GM20000 (cell line): ENCODE measurements at places on chromosomes 2 and 18.

- no peak for DNase-seq
Measured at GRCh38 chr2:61262699-61263098, 100.7 kb downstream of the C2orf74 start.

DNA sequence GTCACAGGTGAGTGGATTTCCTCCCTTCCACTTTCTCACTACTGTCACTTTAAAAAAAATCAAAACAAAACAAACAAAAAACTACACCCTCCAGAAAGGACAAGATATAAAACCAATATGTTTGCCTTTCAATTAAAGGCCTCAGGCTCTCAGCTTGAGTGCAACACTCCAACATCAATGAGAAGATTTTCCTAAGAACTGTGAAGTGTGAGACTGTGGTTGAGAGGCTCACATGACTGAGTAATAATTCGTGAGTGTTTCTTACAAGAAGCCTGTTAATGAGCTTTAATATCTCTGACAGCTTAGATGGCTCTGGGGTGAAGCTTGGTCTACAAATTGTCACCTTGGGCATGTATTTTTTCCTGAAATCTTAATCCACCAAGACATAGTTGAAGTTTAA is 216.1 kb downstream of the ETAA1 start:
- no peak for DNase-seq

GRCh38 chr2:146633159-146633558 is 1211.7 kb upstream of the ACVR2A start:
- DNase-seq = no peak

- DNase-seq = no peak
Measured at GRCh38 chr2:136104977-136105376, 13.0 kb downstream of the CXCR4 start.

GRCh38 chr2:10012963-10013461 is 30.3 kb upstream of the KLF11 start:
- DNase-seq = no peak

- DNase-seq = no peak
Measured at GRCh38 chr18:51044928-51045585, 15.0 kb downstream of the SMAD4 start.

- no peak for DNase-seq
Measured at GRCh38 chr2:48419884-48420511, 110.0 kb upstream of the STON1 start.

GRCh38 chr2:221102896-221103688 is 469.0 kb downstream of the EPHA4 start:
- DNase-seq = no peak

DNA sequence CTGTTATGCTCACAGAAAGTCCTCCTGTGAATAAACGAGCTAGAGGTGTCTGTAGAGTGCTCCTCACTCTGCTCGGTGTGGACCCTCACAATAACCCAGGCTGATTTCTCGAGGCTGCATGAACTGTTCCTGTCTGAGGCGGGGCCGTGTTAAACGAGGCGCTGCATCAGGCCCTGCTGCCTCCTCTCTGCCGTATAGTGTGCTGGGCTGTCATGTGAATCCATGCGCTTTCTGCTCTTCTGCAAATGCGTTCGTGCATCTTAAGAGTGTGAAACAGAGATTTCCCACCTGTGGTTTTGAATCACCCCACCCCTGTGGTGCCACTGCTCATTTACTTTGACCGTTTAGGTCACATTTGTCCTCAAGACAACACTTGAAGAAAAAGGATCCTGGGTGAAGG is 26.2 kb downstream of the TRAF3IP1 start:
- no peak for DNase-seq

- DNase-seq = no peak
Measured at GRCh38 chr2:237315170-237315828, 98.7 kb downstream of the COL6A3 start.

DNA sequence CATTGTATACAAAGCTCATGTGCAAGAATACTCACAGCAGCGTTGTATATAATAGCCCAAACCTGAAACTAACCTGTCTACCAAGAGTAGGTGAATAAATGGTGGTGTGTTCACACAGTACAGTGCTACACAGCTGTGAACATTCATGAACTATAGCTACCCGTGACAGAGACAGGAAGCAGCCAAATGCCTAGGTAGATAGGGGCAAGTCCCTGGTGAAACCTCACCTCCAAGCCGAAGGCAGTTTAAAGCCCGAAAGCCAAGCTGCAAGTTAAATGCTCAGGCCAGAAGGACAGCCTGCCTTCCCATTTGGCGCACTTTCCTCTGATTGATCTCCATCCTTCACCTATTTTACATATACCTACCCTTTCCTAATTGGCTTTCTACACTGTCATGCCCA is 36.5 kb upstream of the IMPA2 start:
- no peak for DNase-seq

- no peak for DNase-seq
Measured at GRCh38 chr2:200716386-200716785, 95.3 kb upstream of the BZW1 start.

- no peak for DNase-seq
Measured at GRCh38 chr2:72108121-72108520, 39.5 kb downstream of the CYP26B1 start.
